ENCODE measurements at places on chromosomes 1 and 21.
A peak's percentile ranks its signal among the peaks of the same experiment; 100 is the strongest.

- no peak for DNase-seq
- H3K36me3 ChIP-seq, result no peaks in the 10 kb centered on the region
- no peak overlapping the region for H3K4me3 ChIP-seq
Measured at GRCh38 chr1:211642870-211643269, 32.6 kb downstream of the NEK2 start.

GRCh38 chr1:221693087-221693486, 48.8 kb downstream of the DUSP10 start:
- H3K4me3 ChIP-seq, result no peak overlapping the region
- H3K36me3 ChIP-seq, result no peaks in the 10 kb centered on the region
- DNase-seq, result no peak

DNA sequence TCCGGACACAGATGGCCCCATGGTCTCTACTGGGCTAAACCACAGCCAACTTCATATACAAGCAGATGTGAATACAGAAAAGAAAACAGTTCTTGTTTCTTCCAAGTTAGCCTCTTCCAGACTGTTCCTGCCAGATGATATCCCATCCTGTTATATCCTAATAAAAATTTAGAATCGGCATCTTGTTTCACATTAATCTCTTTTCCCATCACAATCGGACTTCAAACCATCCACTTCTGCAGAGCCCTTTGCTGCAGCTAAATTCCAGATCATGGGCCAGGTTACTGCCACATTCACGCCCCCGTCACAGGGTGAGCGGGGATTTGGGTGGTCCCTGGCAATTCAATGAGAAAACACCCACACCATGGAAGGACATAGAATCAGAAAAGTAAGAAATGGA, 57.2 kb downstream of the NPHP4 start:
- no peak overlapping the region for H3K4me3 ChIP-seq
- H3K4me1 ChIP-seq, result no peaks in the 10 kb centered on the region
- no peak overlapping the region for H3K27ac ChIP-seq
- no peaks in the 10 kb centered on the region for H3K36me3 ChIP-seq

DNA sequence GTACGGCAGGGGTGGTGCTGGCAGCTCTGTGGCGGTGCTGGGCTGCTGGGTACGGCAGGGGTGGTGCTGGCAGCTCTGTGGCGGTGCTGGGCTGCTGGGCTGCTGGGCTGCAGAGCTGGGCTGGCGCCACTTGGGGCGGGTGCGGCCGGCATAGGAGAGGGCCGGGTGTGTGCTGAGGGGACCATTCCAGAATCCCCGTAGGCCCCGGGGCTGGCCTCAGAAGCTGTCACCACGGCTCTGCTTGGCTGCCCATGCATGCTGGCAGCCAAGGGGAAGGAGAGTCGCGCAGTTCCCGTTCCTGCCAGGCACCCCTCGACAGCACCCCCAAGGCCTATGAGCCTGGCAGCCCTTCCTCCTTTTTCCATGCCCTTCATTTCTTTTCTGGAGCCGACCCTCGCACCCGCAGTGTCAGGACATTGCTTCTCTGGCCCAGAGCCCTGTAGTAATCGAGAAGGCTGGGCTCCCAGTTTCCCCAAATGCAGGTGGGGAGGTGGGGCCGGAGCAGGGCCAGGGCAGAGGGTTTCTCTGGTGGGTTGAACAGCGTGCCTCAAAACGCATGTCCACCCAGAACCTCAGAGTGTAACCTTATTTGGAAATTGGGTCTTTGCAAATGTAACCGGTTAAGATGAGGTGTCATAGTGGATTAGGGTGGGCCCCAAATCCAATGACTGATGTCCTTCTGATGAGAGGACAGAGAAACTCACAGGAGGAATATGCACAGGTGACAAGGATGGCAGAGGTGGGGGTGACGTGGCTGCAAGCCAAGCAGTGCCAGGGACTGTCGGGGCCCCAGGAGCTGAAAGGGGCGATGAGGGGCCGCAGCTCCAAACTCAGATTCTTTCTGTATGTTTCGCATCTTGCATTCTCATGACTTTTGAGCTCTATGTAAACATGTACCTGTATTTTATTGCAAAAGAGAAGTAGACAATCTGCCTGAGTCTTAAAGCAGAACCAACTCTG, 71.0 kb upstream of the ACTRT2 start:
- H3K27ac ChIP-seq, result no peak overlapping the region
- no peaks in the 10 kb centered on the region for H3K36me3 ChIP-seq
- no peak for DNase-seq
- no peaks in the 10 kb centered on the region for H3K4me1 ChIP-seq
- H3K4me3 ChIP-seq, result no peak overlapping the region

- DNase-seq, result no peak
- H3K27me3 ChIP-seq, result no peaks in the 10 kb centered on the region
- peaks cover 57% of the 10 kb centered on the region for H3K4me1 ChIP-seq
- no peaks in the 10 kb centered on the region for H3K36me3 ChIP-seq
Measured at GRCh38 chr1:64934878-64935275, 31.5 kb downstream of the JAK1 start.

- peaks cover 34% of the 10 kb centered on the region for H3K4me1 ChIP-seq
- H3K27me3 ChIP-seq, result no peaks in the 10 kb centered on the region
- peak overlapping the region; percentile 61 for H3K27ac ChIP-seq
- DNase-seq, result no peak
- no peaks in the 10 kb centered on the region for H3K36me3 ChIP-seq
- no peak overlapping the region for H3K4me3 ChIP-seq
Measured at GRCh38 chr1:207020709-207021107, 11.8 kb downstream of the C1orf116 start.

DNA sequence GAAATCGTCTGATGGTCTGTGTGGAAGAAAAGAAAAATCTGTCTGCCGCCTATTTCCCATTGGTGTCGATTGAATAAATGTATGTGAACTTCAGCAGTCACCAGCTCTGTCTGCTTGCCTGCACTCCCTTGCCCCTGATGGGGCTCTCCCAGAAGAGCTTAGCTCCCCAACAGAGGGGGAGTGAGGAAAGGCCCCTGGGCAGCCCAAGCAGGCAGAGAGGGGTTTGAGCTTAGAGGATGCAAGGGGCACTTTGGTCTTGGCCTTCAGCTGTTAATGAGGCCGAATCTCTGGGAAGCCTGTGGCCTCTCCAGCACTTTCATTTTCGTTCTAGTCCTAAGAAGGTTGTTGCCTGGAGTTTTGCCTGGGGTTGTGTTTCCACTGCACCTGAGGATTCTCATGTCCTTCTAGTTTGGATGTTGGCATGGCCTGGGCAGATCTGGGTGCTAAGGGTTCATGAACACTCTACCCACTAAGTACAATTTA, 2.8 kb downstream of the FOXD2 start:
- no peak overlapping the region for H3K27ac ChIP-seq
- no peak overlapping the region for H3K4me3 ChIP-seq
- no peaks in the 10 kb centered on the region for H3K36me3 ChIP-seq
- DNase-seq, result no peak
- H3K27me3 ChIP-seq, result peaks cover 25% of the 10 kb centered on the region
- peaks cover 33% of the 10 kb centered on the region for H3K4me1 ChIP-seq

GRCh38 chr1:228698017-228698329, 37.3 kb upstream of the RHOU start:
- no peaks in the 10 kb centered on the region for H3K27me3 ChIP-seq
- DNase-seq, result no peak
- H3K4me1 ChIP-seq, result no peaks in the 10 kb centered on the region
- no peak overlapping the region for H3K4me3 ChIP-seq

- no peaks in the 10 kb centered on the region for H3K27me3 ChIP-seq
- H3K27ac ChIP-seq, result no peak overlapping the region
- no peak overlapping the region for H3K4me3 ChIP-seq
- no peaks in the 10 kb centered on the region for H3K4me1 ChIP-seq
Measured at GRCh38 chr1:41716188-41717130, 202.3 kb downstream of the HIVEP3 start.

DNA sequence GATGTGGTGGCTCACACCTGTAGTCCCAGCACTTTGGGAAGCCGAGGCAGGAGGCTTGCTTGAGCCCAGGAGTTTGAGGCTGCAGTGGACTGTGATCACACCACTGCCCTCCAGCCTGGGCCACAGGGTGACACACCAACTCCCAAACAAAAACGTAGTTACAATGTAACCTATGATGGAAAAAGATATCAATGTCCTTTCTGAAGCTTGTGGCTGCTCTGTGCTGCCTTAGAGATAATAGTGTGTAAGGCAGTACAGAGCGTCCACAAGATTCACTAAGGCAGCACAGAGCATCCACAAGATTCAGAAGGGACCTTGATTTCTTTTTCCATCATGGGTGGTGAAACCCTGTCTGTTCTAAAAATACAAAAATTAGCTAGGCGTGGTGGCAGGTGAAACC, 42.5 kb downstream of the ACTN2 start:
- H3K36me3 ChIP-seq, result no peaks in the 10 kb centered on the region
- DNase-seq, result no peak
- H3K4me3 ChIP-seq, result no peak overlapping the region
- H3K27me3 ChIP-seq, result no peaks in the 10 kb centered on the region

- H3K27ac ChIP-seq, result no peak overlapping the region
- H3K36me3 ChIP-seq, result no peaks in the 10 kb centered on the region
- no peaks in the 10 kb centered on the region for H3K27me3 ChIP-seq
- no peak for DNase-seq
- H3K4me1 ChIP-seq, result no peaks in the 10 kb centered on the region
- H3K4me3 ChIP-seq, result no peak overlapping the region
Measured at GRCh38 chr1:52127181-52128180, 14.4 kb upstream of the ZFYVE9 start.

DNA sequence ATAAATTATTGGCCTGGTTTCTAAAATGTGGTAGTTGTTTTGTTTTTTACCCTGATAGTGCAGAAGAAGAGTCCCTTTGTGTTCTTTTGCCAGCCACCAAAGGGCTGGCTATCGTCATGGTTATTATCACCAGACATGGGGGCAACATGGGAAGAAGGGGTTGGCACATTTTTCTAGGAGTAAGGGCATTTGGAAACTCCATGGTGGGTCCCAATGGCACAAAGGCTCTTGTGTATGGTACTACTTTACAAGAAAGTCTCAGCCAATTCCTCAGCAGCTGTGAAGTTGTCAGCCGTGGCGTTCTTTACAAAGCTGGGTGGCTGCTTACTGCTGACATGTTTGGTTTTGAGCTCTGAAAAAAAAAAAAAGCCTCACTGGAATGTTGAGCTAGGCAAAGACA, 330.4 kb upstream of the ESRRG start:
- no peaks in the 10 kb centered on the region for H3K4me1 ChIP-seq
- no peak for DNase-seq
- no peak overlapping the region for H3K27ac ChIP-seq

GRCh38 chr1:159088050-159088449, 11.5 kb upstream of the AIM2 start:
- no peak overlapping the region for H3K27ac ChIP-seq
- no peaks in the 10 kb centered on the region for H3K36me3 ChIP-seq
- H3K4me1 ChIP-seq, result no peaks in the 10 kb centered on the region
- no peaks in the 10 kb centered on the region for H3K27me3 ChIP-seq
- DNase-seq, result no peak

DNA sequence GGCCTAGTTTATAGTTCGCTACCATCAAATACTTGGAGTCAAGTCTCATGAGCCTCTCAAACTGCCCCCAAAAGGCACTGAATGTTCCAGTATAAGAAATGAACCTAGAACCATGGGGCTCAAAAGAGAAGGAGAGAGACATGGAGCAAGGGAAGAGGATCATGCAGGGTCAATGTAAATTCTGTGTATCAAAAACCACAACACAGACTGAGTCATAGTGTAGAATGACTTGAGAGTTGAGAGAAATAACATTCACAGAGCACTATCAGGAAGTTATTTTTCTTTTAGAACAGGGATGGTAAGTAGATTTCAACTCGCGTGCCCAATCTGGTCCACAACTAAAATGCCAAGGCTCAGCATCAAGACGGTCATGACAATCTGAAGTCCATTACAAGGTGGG, 59.8 kb downstream of the GNG12 start:
- peaks cover 17% of the 10 kb centered on the region for H3K4me1 ChIP-seq
- H3K36me3 ChIP-seq, result no peaks in the 10 kb centered on the region
- no peak for DNase-seq
- no peak overlapping the region for H3K4me3 ChIP-seq

GRCh38 chr1:79551321-79551720, 544.8 kb upstream of the ADGRL4 start:
- no peak overlapping the region for H3K27ac ChIP-seq
- no peaks in the 10 kb centered on the region for H3K27me3 ChIP-seq
- no peak overlapping the region for H3K4me3 ChIP-seq
- H3K4me1 ChIP-seq, result no peaks in the 10 kb centered on the region

GRCh38 chr1:38129473-38129872, 82.9 kb upstream of the POU3F1 start:
- H3K27ac ChIP-seq, result no peak overlapping the region
- no peaks in the 10 kb centered on the region for H3K4me1 ChIP-seq
- no peak for DNase-seq
- no peaks in the 10 kb centered on the region for H3K36me3 ChIP-seq
- H3K27me3 ChIP-seq, result no peaks in the 10 kb centered on the region

DNA sequence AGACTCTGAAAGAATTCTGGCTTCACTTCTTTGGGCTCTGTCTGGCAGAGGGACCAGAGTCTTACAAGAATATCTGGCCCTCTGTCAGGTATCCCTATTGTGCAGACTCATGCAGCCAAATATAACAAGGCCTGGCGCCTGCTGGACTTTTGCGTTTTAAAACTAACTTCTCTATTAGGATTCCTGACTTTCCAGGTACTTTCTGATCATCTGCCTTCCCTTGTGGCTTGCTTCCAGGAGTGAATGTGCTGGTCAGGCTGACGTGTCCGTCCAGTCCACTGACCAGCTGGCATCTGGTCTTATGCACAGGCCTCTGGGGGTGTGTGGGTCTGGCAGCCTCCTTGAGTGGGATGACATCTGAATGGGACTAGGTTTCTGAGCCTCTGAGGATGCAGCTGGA, 8.6 kb upstream of the RAB29 start:
- no peak overlapping the region for H3K27ac ChIP-seq
- H3K36me3 ChIP-seq, result no peaks in the 10 kb centered on the region
- no peaks in the 10 kb centered on the region for H3K27me3 ChIP-seq
- no peaks in the 10 kb centered on the region for H3K4me1 ChIP-seq
- DNase-seq, result no peak

DNA sequence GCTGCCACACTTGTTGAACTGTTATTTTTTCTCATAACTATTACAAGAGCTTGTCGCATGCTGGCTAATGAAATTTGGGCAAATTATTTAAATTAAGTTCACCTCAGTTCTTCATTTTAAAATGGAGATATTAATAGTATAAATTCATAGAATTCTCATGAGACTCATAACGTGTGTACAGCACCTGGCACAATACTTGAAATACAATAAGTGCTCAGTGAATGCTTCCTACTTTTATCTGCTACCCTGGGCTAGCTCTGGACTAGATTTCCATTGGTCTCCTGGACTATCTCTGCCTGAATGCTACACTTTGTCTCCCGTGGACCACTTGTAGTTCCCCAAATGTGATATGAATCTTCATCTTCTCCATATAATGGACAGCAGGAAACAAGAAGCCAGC, 919 bp downstream of the SLAMF6 start:
- H3K4me3 ChIP-seq, result no peak overlapping the region
- no peaks in the 10 kb centered on the region for H3K36me3 ChIP-seq
- H3K27me3 ChIP-seq, result no peaks in the 10 kb centered on the region
- H3K4me1 ChIP-seq, result no peaks in the 10 kb centered on the region
- DNase-seq, result no peak

- DNase-seq, result no peak
- H3K4me3 ChIP-seq, result no peak overlapping the region
- H3K4me1 ChIP-seq, result peaks cover 7% of the 10 kb centered on the region
- H3K36me3 ChIP-seq, result no peaks in the 10 kb centered on the region
- H3K27ac ChIP-seq, result no peak overlapping the region
Measured at GRCh38 chr1:52706941-52707926, 9.1 kb upstream of the COA7 start.

Measured in vagina (tissue), 2 donors.